T-helper 22 cell (primary cell): ENCODE measurements at places on chromosomes 7 and 10.

DNA sequence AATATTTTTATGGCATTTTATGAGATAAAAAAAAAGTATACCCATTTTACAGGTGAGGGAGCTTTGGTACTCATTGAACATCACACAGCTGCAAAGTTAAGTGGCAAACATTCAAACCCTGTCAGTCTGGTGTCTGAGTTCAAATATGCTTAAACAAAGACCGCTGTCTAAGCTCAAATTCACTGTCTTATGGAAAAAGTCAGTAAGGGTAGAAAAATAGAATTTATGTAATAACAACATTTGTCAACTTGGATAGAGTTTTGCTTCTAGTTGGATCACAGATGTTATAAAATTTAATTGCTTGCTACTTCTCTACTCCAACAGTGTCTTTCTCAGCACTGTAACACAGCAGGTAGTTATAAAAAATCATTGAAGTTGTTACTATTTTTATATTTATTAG is 161.7 kb upstream of the CSTF2T start:
- no peak for DNase-seq

DNA sequence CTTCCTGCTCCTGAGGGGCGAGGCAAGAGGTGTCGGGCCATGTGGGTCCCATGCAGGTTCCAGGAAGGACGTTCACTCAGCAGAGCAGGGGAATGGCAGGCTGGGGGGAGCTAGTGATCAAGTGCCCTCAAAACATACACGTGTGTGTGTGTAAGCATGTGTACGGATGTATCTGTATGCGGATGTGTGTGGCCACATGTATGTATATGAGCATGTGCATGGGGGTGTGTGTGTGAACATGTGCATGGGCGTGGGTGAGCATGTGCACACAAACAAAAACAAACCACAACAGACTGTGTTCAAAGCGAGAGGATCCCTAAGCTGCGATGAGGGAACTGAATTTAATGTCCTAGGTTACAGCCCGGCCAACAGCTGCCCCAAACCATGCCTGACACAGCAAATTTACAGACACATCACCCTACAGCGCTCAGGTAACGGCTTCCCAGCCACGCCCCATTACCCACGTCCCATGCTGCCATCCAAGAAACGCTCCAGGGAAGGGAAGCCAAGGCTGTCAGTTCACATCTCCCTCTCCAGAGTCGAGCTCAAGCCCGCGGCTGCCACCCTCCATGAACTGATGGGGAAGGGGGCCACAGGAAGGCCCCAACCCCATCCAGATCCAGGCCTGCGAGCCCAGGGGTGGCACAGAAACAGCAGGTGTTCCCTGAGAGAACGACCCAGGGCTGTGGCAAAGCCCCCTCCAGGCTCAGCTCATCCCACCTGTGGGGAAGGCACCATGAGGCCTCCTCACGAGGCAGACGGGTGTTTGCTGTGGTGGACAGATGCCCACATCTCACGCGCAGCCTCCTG is 56.6 kb downstream of the PTPRN2 start:
- no peak for DNase-seq

DNA sequence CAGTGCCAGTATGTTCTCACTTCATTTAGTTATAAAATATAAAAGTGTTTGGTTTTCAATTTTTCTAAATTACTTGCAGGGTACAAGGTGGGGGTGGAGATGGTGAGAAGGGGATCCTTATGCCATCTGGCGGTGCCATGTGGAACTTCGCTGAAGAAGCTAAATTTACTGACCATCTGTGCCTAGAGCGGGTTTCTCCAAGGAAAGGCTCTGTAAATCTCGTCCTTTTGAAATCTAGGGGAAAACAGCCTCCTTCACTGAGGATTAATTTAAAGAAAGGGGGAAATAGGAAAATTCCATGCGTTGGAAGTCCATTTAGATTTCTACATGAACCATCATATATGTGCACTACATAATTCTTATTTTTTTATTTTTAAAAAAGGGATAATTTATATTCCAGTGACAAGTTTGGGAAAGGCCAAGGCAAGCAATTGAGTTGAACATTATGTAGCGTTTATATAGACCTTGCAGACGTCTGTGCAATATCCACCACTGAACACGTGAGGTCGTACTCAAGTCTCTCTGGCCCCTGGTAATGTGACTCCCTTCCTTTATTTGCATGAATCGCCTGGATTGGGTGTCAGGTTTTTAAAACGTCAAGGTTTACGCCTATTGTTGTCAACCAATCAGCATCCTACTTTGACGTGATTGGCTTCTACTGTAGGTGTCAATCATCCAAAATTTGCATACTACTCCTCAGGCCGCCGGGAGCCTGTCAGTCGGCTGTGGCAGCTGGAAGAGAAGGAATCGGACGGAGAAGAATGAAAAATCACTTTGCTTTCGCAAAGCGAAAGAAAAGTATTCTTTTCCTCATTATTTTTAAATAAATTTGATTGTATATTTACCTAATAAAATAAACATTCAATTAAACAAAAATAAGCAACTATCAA is 297.1 kb upstream of the NFE2L3 start:
- no peak for DNase-seq

DNA sequence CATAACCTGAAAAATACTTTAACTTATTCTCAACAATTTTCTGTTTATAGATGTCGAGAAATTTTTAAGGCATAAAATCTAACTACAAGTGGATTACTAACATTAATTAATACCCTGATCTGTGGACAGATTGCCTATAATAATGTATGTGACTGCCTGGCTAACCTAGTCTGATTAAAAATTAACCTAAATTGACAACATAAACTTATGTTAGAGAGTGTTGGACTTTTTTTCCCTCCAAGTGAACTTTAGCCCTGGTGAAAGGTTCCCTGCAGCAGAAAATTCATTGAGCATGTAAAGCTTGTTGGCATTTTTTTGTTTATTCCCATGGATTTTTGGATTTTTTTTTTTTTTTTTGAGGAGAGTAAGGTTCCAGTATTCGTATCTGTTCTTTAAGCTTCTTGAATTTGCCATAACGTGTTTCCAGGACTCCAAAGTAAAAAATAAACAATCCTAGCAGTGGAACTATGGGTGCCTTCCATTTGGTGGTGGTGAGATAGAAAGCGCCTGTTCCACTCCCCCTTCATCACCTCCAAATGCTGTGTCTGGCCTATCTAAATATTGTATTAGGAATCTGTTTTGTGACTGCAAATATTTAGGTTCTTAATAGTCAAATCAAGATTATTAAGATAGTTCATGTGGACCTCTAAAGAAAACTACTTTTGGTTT is 36.1 kb downstream of the NET1 start:
- DNase-seq: no peak

- DNase-seq: no peak
Observed at GRCh38 chr10:73609116-73609515, 18.0 kb upstream of the USP54 start.

DNA sequence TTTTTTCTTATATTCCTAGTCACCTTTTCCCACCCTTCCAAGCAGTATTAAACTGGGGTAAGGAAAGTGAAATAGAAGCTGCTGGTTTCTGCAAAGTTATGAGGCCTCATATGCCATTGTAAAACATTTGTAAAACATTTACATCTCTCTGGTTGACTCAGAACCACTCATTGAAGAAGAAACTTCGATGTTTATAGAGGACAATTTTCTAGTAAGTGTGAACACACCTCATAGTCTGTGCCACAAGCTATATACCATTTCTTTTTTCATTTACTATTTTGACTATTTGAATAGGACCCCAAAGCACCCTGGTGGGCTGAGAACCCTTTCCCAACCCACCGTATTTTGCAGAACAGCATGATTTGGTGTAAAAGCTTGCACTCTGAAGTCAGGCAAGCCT is 12.9 kb upstream of the ITGB1 start:
- no peak for DNase-seq

DNA sequence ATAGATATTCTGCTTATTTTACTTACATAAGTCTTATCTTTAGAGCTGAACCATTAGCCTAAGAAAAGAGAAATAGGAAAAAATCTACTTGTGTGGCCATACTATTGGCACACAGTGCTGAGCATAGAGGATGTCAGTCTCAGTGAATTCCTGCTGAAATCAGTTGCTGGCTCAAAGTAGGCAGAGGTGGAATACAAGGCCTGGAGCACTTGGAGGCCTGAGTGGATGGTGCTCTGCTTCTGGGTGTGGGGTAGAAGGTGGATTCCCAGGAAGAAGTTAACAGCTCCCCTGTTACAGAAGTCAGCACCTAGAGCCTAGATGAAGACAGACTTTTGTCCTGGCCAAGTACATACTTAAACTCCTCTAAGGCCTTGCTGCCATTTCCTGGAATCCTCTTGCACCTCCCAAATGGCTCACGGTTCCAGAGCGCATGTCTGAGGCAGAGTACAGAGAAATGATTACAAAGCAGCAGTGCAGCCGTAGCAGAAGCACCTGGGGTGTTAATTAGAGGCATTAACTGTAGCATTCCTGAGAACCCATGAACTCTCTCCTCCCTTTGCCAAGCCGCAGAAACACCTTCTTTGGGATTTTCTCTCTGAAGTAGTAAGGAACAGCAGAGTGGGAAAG is 18.0 kb upstream of the XPNPEP1 start:
- no peak for DNase-seq

DNA sequence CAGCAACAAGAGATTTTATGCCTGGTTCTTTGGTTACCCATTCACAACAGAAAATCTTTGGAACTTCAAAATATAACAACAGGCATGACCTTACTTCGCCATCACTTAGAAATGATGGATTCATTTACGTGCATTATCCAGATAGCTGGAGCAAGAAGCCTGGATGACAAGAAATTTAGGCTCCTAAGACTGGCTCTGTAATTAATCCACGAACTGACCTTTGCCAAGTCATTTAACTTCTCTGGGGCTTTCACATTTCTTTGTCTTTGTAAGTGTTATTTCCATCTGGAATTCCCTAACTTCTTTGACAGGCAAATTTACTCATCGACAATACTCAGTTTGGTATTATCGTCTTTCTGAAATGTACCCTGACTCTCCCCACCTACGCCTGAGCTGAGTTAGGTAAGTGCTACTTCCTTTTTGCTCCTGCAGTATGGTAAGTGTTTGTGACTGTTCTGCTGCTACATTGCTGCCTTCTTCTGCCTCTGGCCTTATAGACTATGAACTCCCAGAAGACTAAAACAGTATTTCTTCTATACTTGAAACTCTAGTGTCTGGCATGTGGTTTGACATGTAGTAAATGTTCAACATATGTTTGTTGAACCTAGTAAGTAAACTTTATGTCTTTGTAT is 5.5 kb upstream of the MDFIC start:
- DNase-seq: no peak

DNA sequence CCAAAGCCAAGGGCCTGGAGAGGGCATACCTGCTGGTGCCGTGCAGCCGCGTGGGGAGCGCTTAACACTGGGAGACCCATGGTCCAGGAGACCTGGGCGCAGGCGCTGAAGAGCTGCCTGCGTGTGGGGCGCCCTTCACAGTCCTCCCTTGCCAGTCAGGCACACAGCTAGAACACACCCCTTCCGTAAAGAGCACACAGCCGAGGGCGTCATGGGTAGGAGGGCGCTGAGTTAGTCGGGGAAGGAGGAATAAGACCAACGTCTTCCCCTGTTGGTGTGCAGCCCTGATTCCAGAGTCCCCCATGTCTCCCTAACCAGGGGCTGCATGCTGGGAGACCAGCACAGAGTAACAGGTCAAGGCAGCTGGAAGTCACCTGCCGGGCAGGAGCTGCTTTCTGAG is 273.9 kb downstream of the USP6NL start:
- DNase-seq: no peak

GRCh38 chr10:1475098-1475591 is 262.2 kb downstream of the ADARB2 start:
- DNase-seq: no peak

DNA sequence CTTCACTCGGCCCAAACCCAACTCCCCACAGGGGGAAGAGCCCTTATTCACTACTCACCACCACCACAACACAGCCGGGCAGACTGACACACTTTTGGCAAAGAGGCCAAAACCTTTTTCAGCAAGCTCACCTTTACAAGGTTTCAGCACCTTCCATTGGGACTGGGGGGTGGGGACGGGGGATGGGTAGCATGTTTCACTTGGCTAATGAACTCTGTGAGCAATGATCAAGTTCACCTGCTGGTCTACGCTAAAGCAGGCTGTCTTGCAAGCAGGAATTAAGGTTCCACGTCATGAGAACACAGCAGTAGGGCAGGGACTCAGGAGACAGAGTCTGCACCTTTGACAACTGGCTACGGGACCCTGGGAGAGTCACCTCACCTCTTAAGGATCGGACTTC is 7.0 kb downstream of the FAM53B start:
- DNase-seq: no peak

DNA sequence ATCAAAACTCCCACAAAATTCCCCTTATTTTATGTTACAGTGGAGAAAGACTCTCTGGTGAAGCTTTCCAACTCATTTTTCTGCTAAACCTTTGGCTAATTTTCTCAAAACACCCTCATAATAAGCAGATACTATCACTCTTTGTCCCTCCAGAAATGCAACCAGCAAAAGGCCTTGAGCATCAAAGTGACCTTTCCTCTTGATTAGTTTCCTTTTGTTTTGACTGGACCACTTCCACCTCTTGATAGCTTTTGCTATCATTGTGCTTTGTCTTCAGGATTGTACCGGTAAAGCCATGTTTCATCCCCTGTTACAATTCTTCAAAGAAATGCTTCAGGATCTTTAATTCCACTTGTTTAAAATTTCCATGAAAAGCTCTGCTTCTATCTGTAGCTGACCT is 115.1 kb upstream of the SLC13A1 start:
- DNase-seq: no peak
